Stimulated activated CD8-positive, alpha-beta memory T cell treated with anti-CD3 and anti-CD28 coated beads, Interleukin-7, amount 100 ng/mL, for 1 hour (primary cell): ENCODE measurements at places on chromosomes 3 and 15.

DNA sequence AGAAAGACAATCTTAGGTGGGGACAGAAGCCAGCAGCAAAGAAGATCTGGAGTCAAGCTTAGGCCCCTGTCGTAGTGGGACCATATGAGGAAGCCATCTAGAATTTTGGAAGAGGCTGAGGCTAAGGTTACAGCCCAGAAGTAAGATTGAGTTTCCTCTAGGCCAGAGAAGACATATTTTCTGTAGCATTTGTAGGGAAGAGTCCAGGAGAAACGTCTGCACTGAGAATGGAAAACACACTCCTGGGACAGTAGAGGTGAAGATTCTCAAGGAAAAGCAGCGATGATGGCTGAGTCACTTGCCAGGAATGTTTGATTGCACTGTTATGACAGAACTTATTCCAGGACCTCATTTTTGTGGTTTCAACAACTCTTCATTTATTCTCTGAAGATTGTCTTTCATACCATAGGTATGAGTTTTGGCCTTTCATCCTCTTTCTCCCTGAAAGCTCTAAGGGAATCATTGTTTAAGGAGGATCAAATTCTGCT lies 107.2 kb downstream of the GTPBP8 start:
- DNase-seq: no peak

DNA sequence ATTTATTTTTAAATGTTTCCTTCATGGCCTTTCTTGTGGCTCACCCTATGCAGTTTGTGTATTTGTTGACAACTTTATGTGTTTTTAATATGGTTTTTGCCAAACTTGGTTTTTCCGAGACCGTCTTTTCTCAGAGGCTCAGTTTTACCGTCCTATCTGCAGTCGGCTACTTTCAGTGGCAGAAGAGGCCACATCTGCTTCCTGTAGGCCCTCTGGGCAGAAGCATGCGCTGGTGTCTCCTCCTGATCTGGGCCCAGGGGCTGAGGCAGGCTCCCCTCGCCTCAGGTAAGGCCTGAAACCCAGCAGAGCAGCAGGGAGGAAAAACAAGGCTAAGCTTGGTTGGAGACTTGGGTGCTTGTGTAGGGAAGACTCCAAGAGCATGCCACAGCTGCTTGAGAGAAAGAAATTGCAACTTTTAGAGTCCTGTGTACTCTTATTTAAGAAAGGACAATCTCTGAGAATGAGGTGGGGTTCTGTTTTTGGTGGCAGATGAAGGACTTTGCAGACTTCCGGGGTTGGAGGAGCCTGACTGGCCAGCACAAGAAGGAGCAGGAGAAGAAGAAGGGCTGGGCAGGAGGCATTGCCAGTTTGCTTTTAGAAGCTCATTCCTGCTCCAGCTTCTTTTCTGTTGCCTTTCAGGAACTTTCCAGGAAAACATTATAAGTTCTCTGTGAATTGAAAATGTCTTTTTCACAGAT lies at the start of gene TIGIT:
TIGIT (plus strand) TSS at position 191 of the 698 bp plus-strand sequence; CDS start at position 225, 34 bp downstream.
- no peak for DNase-seq

DNA sequence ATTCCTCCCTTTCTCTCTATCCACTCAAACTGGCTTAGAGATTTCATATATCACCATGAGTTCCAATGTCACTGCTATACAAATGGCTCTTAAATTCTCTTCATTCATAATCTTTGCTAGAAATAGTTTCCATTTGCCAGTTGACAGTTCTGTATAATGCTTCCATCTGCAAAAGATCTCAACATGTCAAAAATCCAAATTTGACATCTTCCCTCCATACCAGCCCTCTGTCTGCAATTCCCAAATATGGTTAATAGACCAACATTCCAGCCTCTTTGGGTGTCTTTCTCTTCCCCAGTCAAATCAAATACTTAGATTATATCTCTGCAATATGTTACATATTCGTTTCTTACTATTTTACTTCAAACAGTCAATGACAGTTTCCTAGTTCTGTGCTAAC lies 64.2 kb upstream of the SERPINI2 start:
- DNase-seq: no peak

DNA sequence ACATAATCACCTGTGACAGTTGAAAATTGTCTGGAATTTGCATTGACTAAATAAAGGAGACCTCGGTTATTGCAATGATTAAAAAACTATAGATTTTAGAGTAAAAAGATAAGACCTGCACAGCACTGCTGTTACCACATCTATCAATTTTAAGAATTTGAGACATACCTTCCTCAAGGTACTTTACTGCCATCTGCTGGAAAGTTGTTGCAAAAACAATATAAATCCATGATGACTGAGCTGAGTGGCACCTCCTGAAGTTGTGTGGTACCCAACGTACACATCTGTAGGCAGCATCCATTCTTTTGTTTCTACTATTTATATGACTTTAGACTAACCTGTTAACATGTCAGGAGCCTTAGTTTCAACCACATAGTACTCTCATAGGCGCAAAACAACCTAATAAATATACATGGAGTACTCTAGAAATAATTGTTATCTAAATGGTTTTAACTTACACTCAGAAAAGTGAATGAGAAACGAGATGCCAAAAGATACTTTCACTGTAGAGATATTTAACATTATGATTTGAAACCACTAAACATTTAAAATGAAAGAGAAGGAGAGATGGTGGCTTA lies 106.7 kb downstream of the GHSR start:
- DNase-seq: no peak

GRCh38 chr3:146454796-146455195 lies 14.6 kb downstream of the PLSCR2 start:
- no peak for DNase-seq

GRCh38 chr3:132220986-132221385 lies 96.2 kb upstream of the ACP3 start:
- DNase-seq: no peak

- no peak for DNase-seq
These were observed 342.2 kb downstream of the EPHB1 start for GRCh38 chr3:135137296-135137695.

GRCh38 chr3:50817756-50818529 lies 143.2 kb downstream of the DOCK3 start:
- no peak for DNase-seq

DNA sequence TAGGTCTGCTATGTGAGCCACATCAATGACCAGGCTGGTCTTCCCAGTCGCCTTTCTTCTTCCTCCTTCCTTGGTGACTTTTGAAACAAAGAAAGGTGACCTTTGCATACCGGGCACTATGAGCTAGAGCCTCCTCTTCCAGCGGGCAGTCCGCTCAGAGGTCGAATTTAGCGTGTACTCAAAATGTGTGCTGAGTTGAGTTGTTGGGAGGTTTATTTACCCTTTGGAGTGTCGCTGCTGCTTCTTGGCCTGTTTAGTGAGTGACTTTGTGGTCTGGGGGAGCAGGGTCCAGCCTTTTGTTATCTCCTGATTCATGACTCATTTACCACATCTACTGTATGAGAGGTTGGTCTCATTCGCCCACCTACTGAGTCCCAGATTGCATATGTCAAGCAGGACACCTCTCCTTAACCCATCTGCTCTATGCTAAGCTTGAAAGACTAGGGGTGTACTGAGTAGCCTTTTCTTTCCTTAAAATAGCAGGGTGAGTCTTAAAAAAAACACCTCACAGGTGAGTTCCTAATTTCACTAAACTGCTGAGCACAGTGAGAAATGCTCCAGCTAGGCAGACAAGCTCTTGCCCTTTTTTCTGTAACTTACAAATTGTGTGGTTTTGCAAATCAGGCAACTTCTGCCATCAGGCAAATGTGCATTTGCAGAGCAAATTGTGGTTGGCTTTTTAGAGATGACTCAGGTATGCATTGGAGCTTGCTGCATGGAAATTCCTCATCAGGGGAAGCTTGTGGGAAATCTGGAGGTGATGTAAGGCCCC lies 3.2 kb upstream of the SIAH2 start:
- DNase-seq: no peak

DNA sequence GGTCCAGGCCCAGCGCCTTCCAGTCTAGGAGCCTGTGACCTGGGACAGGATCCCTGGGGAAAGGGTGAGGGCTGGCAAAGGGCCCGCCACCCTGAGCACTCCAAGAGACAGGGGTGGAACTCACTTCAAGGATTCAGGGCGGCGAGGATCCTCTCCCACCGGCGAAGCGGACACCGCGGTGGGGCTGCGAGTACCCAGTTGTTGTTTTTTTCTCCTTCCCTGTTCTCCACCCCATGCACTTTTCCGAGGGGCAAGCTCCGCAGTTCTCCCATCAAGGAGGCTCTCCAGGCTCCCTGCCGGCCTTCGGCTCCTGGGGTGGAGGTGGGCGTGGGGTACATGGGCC lies 387 bp upstream of the PAQR5 start:
- DNase-seq: no peak

DNA sequence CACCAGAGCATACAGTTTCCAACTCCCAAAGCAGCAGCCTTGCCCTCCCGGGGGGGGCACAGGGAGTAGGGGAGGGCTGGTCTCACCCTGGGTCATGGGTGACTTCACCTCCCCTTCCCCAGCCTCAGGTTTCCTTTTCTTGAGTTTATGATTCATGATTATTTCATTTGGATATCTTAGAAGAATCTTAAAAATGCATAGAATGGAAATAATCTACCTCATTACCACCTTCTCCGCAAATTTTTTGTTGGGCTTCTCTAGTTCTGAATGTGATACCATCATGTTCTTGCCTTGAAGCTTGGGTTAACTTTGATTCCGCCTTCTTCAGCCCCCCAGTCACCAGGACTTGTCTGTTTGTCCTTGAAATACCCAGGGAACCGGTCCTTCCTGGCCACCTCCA lies 148.8 kb upstream of the ROPN1 start:
- DNase-seq: no peak

- DNase-seq: no peak
These were observed 134.3 kb downstream of the CNTN6 start for GRCh38 chr3:1227111-1227510.

GRCh38 chr3:5312290-5312689 lies 124.8 kb downstream of the EDEM1 start:
- DNase-seq: no peak

- no peak for DNase-seq
These were observed 40.5 kb downstream of the SCN5A start for GRCh38 chr3:38608961-38609360.

GRCh38 chr3:193452338-193452737 lies 73.8 kb upstream of the ATP13A5 start:
- DNase-seq: no peak

GRCh38 chr3:101142160-101142559 lies 148.9 kb upstream of the ABI3BP start:
- DNase-seq: no peak

- no peak for DNase-seq
These were observed 729.4 kb upstream of the CFAP20DC start for GRCh38 chr3:59779260-59779659.

- no peak for DNase-seq
These were observed 36.6 kb upstream of the UBL7 start for GRCh38 chr15:74497584-74497983.

DNA sequence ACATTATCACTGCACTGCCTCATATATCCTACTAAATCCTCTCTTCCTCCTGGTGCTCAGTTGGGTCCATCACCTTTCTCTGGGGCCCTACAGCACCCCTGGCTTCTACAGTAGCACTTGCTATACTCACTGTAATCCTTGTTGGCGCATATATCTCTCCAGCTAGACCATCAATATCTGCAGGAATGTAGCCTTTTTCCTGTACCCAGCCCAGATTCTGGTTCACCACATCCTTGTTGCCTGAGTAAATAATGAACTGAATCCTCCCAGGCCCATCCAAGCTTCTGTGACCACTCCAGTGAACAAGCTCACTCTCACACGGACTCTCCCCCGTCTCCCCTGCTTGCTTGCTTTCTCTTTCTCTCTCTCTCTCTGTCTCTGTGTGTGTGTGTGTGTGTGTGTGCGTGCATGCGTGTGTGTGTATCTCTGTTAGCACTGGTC lies 62.5 kb upstream of the LIPC start:
- DNase-seq: no peak

DNA sequence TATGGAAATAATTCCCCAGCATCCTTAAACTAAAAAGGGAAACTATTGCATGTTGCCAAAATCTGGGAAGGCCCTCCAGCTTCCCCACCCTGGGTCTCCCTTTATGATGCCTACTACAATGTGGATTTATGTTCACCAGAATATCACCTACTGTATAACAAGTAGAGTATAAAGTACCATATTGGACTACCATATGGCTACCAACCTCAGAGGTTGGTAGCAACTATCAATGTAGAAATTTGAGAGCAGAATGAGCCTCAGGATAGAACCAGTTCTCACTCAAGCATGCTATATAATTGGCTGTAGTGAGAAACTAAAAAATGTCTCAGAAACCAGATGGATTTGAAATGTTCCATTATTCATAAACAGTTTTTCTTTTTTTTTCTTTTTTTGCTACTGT lies 918.4 kb downstream of the MCTP2 start:
- DNase-seq: no peak

- DNase-seq: no peak
These were observed 391.9 kb upstream of the THBS1 start for GRCh38 chr15:39188930-39189329.

DNA sequence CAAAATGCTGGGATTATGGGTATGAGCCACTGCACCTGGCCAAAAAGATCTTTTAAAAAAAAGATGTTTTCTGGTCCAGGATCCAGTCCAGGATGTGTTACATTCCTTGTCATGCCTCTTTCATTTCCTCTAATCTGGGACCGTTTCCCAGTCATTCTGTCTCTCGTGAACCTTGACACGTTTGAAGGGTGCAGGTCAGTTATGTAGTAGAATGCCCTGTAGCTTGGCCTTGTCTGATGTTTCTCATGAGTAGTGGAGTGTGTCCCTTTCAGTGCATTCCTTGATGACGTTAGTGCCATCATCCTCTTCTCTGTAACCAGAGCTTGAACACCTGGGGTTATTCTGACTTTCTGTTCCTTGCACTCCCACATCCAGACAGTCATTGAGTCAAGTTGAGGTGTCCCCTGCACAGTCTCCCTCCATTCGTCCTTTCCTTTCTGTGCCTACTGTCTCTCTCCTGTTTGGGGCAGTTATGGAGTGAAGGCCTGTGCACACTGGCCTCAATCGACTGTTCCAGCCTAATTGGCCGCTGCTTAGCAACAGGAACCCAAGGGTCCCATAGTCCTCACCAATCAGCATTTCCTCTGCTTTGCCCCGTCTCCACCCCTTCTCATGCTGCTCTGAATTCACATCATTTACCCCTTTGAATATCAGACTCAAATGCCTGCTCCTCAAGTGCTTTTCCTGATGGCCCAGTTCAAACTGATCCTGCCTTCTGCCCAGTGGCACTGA lies 5.5 kb downstream of the FAM81A start:
- DNase-seq: no peak

DNA sequence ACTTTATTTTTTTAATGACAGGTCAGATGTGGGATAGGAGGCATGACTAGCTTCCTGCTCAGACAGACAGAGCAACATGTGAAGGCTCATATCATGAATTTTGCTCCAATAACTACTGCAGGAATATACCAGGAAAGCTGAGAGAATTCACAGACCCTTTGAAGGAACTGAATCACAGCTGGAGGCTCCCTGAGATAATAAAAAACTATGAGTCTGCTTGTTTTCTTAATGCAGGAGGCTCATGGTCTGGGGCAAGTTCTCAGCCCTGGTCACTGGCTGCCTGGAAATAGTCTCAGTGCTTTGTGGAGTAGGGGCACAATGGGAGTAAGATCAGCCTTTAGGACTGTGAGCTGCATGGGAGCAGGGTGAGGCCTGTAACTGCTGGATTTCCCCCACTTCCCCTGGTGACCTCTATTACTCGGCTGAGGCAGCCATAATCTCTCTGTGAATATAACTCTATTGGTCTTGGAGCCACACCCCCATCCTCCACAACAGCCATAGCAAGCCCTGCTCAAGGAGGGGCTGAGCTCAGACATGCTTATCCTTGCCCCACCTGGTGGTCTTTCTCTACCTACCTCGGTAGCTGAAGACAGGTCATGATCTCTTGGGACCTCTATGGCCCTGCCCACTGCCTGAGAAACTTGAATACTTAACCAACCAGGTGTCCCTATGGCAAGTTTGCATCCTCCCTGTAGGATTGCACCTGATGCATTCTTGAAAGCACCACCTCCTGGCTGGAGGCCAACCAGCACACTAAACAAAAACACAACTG lies 281.6 kb upstream of the TMCO5A start:
- no peak for DNase-seq
